ENCODE measurements at places on chromosomes 3 and 15. TPM values are rescaled to one million over a fixed set of nuclear protein-coding genes. Genes with fewer than 3 reads are reported as not detected.

The GFM1 gene
- total RNA-seq, result 30.9 TPM

The MYZAP gene
- 7.7 TPM for total RNA-seq

DNA sequence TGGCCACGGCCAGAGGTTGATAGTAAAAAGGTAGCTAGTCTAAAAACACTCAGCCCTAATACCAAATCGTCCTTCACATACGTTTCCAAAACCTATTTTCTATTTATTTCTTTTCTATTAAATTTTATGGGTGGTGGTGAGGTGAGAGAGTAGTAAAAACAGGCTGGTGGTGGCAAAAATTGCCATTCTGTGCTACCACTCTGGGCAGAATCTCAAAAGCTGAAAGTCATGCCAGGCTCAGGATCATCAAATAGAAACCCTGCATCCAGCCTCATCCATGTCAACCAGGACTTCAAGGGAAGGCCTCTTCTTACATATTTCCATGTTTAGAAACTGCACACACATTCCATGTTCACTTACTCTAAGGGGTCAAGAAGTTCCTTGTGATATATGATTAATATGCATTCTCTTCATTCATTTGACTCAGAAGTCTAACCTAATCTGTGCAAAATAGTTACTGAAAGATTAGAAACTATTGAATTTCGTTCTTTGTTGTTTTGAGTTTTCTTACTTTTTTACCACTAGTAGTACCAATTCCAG, 153.1 kb downstream of the TNIK start:
- DNase-seq, result no peak

GRCh38 chr3:26622621-26623418, at the start of gene LRRC3B:
LRRC3B (plus strand) TSS chr3:26622772; CDS start chr3:26709673, 86,901 bp downstream.
- DNase-seq, result no peak

The PLA2G4E gene
- not detected for total RNA-seq

DNA sequence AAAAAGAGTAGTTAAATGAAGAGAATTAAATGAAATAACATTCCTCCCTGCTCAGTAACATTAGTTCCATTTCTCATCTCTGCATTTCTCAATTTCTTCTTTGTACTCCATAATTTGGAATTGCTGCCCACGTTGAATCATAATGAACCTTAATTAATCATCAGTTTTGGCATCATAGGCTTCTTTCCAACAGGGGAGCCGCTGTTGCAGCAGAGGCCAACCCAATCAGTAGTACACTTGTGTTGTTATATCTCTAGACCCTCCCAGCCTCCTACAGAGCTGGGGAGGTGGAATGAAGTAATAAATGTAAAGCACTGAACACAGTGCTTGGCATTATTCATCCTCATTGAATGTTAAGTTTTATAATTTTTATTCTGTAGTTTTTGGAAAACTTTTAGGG, 240.7 kb downstream of the CHST2 start:
- DNase-seq, result no peak

The KBTBD12 gene
- not detected for total RNA-seq

DNA sequence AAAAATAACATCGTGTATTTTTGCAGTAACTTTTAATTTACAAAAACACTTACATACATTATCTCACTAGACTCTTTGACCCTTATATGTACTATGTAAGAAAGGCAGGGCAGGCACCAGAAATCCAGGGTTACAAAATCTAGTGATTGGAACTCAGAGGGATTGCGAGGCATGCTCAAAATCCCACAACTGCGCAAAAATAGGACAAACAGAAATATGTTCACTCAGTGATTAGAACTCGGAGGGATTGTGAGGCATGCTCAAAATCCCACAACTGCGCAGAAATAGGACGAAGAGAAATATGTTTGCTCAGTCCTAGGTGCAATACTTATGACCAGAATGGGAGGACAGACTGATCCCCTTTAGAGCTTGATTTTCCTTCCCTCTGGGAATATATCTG, 79.2 kb upstream of the TGFBR2 start:
- DNase-seq, result no peak

The DNAH12 gene
- 0.05 TPM for total RNA-seq

The ISG20 gene
- total RNA-seq, result 60.2 TPM

The RAB5A gene
- total RNA-seq, result 29.7 TPM

The GOLGA8J gene
- not detected for total RNA-seq

The POTEB3 gene
- not detected for total RNA-seq

The TFDP2 gene
- 29.4 TPM for total RNA-seq

- DNase-seq, result no peak
Observed at GRCh38 chr3:140845882-140846281, 95.8 kb upstream of the SLC25A36 start.

- DNase-seq, result no peak
Observed at GRCh38 chr15:35937380-35937779, 391.4 kb upstream of the DPH6 start.

- no peak for DNase-seq
Observed at GRCh38 chr3:133387341-133387740, 12.5 kb upstream of the BFSP2 start.

The PLCB2 gene
- 0.38 TPM for total RNA-seq

The TLR9 gene
- not detected for total RNA-seq

- peak; percentile 97 for DNase-seq
Observed at GRCh38 chr3:101676216-101676764, 642 bp downstream of the ZBTB11 start.

DNA sequence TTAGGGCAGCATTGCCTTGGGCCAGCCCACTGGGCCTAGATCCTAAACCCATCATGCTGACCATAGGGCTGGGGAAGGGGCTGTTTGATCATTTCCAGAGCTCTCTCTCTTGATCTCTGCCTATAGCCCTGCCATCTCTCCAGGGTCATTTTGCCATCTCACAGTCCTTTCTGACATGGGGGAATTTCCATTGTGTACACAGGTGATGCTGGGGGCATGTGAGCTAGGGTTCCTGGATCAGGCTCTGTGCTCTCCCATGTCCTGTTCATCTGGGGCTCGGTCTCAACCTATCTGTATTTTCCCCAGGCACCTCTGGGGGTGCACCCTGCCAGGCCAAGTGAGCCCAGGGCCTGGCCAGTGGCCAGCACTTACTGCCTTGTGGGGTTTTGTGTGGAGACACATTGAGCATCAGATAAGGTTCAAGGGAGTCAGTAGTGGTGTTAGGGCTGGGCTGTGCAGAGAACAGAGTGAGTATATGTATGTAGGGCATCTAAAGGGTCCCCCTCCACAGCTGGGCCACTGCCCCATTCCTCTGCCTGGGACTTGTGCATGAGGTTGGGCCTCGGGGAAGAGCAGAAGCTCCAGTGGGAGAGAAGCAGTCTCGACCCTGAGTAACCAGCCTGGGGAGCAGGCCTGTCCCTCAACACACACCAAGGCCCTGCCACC, 25.7 kb upstream of the APEH start:
- no peak for DNase-seq

- no peak for DNase-seq
Observed at GRCh38 chr3:178129109-178129508, 407.1 kb upstream of the KCNMB2 start.

The CACNA2D2 gene
- 0.42 TPM for total RNA-seq

The NR1I2 gene
- 0.08 TPM for total RNA-seq

DNA sequence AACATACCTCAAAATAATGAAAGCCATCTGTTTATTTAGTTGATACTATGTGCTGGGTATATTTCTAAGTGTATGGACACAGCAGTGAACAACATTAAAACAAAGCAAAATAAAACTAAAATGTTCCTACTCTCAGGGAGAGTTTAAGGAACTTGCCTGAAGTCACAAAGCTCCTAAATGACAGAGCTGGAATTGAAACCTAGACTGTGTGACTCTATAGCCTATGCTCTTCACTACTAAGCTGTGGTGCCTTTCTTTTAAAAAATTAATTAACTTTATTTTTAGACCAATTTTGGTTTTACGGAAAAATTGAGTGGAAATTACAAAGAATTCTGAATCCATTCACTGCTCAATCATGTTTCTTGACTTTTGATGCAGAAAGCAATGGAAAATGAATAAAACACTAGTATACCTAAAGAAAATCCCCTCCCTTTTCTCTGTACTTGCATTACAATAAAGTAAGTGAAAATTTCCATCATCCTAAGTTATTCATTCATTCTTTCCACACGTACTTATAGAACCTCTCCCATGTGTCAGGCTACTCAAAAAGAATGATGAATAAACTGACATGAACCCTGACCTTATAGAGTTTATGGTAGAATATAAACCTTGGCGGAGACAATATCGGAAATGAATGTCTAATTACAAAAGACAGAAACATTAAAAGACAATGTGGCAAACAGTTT, 189.8 kb upstream of the RBMS3 start:
- no peak for DNase-seq

The PRSS50 gene
- not detected for total RNA-seq

The DUOXA2 gene
- total RNA-seq, result not detected

The ISLR gene
- not detected for total RNA-seq

GRCh38 chr15:44712346-44713005, 1.2 kb downstream of the B2M start:
- peak; percentile 79 for DNase-seq

The BFSP2 gene
- not detected for total RNA-seq

DNA sequence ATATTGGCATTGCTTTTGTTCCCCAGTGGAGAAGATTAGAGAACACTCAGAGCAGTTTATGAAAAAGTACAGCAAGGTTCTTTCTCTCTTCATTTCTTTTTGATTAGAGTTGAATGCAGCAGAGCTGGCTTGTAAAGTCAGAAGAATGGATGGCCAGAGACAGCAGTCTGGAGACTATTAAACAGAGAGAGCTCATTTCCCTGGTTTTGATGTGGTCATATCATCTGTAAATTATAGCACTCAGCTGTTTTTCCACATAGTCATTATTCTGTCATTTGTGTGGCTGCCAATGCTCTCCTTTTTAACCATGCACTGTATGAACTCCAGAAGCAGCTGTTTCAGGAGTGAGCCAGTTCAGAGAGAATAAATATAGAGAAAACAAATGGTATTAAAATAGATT, 177.4 kb upstream of the CRBN start:
- no peak for DNase-seq

DNA sequence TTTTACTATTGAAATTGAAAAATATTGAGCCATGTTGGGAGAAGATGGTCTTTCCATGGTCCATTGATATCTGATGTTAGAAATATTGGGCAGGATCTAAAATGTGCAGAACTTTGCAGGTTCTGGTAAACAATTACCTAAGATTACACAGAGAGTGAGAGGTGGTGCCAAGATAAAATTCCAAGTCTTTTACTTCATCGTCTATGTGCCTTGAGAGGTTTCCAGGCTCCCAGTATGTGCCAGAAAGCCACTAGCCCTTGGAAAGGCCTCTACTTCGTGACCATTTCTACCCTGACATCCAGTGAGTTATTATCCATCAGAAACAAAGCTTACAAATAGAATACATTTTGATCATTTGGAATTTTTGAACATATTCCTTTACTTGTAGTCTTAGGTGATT, 27.6 kb downstream of the CD200 start:
- no peak for DNase-seq

The CNTN4 gene
- total RNA-seq, result not detected

The FAM3D gene
- total RNA-seq, result 50.2 TPM

The SLC28A1 gene
- total RNA-seq, result 0.08 TPM

DNA sequence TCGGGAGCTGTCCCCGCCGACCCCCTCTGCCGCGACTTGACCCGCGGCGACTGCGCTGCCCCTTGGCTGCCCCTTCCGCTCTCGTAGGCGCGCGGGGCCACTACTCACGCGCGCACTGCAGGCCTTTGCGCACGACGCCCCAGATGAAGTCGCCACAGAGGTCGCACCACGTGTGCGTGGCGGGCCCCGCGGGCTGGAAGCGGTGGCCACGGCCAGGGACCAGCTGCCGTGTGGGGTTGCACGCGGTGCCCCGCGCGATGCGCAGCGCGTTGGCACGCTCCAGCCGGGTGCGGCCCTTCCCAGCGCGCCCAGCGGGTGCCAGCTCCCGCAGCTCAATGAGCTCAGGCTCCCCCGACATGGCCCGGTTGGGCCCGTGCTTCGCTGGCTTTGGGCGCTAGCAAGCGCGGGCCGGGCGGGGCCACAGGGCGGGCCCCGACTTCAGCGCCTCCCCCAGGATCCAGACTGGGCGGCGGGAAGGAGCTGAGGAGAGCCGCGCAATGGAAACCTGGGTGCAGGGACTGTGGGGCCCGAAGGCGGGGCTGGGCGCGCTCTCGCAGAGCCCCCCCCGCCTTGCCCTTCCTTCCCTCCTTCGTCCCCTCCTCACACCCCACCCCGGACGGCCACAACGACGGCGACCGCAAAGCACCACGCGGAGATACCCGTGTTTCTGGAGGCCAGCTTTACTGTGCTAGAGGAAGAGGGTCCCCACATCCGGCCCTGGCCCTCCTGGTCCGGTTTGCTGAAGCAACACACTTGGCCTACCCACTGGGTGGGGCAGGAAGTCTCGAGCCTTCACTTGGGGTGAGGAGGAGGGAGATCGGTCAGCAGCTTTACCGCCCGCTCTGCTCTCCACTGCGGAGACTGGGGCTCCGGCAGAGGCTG, at the start of gene RASSF1:
TSS of gene RASSF1 (minus strand) at position 389 of the 882 bp plus-strand sequence. CDS start at position 358, 31 bp downstream.
- DNase-seq, result peak; percentile 43

The DENND6A gene
- total RNA-seq, result 6.8 TPM

- DNase-seq, result no peak
Observed at GRCh38 chr3:136988651-136989050, 30.9 kb downstream of the IL20RB start.

The ADCY5 gene
- total RNA-seq, result 1.6 TPM

The PLSCR5 gene
- total RNA-seq, result not detected

The HIGD2B gene
- total RNA-seq, result 1.0 TPM

GRCh38 chr3:149397528-149397927, 20.1 kb upstream of the TM4SF1 start:
- DNase-seq, result no peak

The COL6A6 gene
- total RNA-seq, result not detected

DNA sequence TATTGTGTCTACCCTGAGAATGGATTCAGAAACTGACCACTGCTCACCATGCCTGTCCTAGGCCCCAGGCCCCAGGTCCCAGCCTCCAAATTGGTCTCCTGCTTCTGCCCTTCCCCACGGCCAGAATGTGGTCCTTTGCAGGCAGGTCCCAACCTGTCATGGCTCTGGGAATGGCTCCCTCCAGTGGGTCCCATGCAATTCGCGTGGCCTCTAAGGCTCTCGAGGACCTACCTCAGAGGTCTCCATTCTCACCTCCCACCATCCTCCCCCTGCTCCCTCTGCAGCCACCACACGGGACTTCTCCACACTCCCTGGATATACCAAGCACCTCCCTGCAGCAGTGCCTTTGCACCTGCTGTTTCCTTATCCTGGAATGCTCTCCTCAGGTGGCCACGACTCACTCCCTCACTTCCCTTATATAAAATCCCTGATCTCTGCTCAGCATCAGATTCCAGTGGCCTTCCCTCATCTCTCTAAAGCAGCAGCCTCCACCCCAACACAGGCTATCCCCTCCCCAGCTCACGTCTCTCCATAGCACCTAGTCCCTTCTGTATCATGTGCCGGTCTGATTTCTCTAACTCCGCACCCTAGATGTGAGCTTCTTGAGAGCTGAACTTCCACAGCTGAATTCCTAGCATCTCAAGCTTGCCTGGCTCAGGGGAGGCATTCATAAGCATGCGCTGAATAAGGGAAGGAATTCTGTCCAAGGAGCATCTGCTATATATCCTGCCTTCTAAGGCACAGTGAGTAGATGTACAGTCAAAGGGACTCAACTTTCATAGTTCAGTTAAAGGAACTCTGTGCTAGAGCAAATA, 56.9 kb downstream of the ARRDC4 start:
- DNase-seq, result no peak

The AAGAB gene
- 43.8 TPM for total RNA-seq
